ENCODE measurements at places on chromosomes 4 and X.
A peak's percentile ranks its signal among the peaks of the same experiment; 100 is the strongest.

DNA sequence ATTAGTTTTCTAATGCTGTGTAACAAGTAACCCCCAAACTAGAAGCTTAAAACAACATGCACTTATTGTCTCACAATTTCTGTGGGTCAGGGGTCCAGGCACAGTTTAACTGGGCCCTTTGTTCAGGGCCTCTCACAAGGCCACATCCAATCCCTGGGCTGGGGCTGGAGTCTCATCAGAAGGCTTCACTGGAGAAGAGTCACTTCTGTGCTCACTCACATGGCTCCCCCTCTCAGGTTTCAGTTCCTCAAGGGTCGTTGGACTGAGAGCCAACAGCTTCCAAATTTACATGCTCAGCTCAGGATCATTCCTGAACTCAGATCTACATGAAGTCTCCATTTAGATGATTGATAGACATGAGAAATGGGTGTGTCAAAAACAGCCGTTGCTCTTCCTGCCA, 77.1 kb downstream of the EVC start:
- DNase-seq: no peak

DNA sequence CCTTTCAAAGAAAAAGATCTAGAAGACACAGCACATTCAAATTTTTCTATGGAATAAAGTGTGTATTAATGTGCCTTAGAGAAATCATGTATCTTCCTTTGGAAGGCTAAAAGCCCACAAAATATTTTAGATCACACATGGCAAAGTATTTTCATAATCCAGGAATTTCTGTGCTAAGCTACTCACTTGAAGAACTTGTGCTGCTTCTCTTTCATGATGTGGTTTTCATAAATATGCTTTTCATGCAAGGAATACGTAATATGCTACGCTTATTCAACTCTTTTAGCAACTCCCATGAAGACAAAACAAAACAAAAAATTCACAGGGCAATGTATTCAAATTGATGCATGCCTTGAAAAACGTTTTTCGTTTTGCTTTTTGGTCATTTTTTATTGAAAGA, 125.6 kb downstream of the ARHGAP24 start:
- no peak for DNase-seq

DNA sequence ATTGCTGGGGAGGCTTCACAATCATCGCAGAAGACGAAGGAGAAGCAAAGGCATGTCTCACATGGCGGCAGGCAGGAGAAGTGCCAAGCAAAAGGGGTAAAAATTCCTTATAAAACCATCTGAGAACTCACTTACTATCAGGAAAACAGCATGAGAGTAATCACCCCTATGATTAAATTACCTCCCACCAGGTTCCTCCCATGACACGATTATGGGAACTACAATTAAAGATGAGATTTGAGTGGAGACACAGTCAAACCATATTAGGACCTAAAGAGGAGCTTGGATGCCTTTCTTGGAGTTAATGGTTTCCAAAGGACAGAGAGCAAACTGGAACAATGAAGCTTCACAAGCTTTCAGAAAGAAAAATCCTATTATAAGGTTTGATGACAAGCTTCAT, 168.4 kb upstream of the SMARCAD1 start:
- DNase-seq: no peak

GRCh38 chrX:100687128-100687527, 43.1 kb downstream of the SRPX2 start:
- DNase-seq: no peak

GRCh38 chr4:101954975-101955678, 164.6 kb downstream of the BANK1 start:
- DNase-seq: no peak

GRCh38 chr4:53432528-53433424, 55.3 kb downstream of the FIP1L1 start:
- no peak for DNase-seq

GRCh38 chrX:139086246-139086645, 374.7 kb upstream of the FGF13 start:
- DNase-seq: no peak

GRCh38 chr4:188976644-188977115, 837.4 kb downstream of the TRIML1 start:
- peak; percentile 26 for DNase-seq

DNA sequence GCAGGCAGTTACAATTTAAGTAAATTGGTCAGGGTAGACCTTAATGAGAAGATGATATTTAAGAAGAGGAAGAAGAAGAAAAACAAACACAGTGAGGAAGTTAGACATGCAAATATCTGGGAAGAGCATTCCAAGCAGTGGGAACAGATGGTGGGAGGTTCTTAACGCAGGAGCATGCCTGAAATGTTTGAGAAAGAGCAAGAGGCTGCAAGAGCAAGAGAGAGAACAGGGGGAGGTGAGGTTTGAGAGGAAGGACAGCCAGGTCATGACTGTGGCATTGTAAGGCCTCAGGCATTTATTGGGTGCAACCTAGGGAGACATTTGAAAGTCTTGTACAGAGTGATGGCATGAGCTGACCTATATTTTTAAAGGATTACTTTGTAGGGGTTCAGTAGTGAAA, 136.0 kb downstream of the UGT8 start:
- DNase-seq: no peak

- no peak for DNase-seq
These were observed 31.2 kb upstream of the MCF2 start for GRCh38 chrX:139739138-139739537.

Measured in AG04449 (cell line).